Mucosa of gallbladder (tissue), 1 donor: ENCODE measurements at places on chromosomes 2 and 18. TPM values are rescaled to one million over a fixed set of nuclear protein-coding genes. Genes with fewer than 3 reads are reported as not detected.
A peak's percentile ranks its signal among the peaks of the same experiment; 100 is the strongest.

DNA sequence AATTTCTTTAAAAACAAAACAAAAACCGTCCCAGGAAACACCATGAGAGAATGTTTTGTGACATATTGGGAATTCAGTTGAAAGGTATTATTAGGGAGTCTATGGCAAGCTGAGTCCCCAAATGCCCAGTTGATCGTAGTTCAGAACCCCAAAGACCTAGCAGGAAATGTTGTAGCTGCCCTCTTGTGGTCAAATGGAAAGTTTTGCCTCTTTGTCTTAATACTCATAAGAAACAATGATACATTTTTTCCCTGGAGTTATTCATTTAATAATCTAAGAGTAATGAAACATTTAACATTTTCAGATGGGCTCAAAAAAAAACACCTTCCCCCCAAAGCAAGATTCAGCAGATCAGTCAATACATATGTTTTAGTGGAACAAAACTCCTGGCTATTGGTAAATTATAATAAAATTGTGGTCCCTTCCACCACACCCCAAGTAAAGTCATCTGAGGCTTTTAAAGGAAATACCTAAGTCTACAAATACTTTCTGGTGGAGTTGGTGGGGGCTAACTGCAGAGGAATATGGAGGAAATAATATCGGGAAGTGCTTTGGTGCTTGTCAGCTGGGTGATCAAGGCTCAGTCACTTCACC, 37.8 kb upstream of the EFEMP1 start:
- DNase-seq = peak; percentile 21

The PLCL1 gene
- total RNA-seq = 4.4 TPM

The EFHD1 gene
- total RNA-seq = 6.0 TPM

DNA sequence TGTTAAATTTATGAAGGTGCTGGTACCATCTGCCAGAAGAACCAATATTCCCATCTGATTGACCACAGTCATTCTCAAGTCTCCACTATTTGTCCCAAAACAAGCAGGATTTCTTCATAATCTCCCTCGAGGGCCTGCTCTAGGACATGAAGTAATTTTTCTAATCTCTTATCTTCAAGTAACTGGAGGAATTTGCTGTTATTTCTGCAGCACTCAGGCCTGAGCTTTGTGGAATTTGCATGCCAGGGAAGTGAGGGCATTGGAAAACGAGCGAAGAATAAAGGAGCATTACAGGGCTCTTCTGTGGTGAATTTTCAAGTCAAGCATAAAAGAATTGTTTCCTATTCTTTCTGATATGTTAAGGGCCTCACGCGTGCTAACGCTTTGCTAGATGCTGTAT, 161.2 kb upstream of the EPAS1 start:
- DNase-seq = peak; percentile 19

DNA sequence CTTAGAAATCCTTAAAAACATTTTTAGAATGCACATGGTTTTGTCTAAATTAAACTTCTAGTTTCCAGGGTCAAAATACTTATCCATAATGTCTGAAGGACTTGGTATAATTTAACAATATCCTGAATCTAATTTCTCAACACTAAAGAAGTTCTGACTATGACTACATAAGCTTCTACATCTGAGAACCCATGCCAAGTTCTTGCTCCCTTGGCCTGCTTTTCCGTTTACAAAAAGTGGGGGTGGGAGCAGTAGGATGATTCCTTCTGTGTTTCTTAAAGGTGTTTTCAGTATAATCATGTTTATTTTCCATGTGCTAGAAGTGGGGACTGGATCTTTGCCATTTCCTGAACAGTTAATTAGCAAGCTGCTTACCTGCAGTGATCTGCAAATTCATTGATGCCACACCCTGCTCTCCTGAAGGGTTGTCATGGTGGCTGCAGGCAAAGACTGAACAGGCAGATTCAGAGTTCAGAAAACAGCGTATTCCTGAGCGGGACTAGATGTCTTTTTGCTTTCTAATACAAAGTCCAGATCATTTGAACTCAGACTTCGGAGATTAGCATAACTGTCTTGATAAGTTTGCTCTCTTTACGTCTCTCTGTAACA, 36.2 kb downstream of the ADNP2 start:
- no peak for DNase-seq

The COMMD1 gene
- total RNA-seq = 35.0 TPM

DNA sequence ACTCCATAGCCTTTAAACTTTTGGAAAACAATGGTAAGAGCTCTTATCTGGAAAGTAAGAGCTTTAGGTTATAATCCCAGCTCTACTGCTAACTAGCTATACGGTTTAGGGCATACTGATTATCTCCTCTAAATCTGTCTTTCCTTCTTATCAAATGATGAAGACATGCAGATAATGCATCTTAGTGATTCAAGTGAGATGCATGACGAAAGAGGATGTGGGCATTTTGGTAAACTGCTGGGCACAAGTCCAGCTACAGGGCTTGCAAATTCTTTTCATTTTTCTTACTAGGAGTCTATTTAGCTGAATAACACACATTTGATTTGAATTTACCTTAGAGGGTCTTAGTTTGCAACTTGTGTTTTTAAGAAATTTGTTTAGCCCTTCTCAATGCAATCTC, 1604.8 kb upstream of the ZEB2 start:
- DNase-seq = no peak

DNA sequence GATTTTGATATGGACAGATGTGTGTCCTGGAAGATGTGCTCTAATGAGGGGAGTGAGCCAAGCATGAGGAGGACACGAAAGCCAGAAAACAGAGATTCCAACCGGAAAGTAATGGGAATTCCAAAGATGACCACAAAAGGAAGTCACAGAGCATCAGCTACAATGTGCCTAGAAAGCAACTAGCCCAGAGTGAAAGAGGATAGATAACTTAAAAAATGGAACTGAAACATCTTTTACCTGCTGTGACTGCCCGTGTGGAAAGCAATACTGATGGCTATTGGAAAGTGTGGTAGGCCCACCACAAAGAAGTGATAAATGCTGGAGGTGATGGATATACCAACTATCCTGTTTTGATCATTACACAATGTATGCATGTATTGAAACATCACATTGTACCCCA, 21.6 kb downstream of the DNMT3A start:
- no peak for DNase-seq

DNA sequence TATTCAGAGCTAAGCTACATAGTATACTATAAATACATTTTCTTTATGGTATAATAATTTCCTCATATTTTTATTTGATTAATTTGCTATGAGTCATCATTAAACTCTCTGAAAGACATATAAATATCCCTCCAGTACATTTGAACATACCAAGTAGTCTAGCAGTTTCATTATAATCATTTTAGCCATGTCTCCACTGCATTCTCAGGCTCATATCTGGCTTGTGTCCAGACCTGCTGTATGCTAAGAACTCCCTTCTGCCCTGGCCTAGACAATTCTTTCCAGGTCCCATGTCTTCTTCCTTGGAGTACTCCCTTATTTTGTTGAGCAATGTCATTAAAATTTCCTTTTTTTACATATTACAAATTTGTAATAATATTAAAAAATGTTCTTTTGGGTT, 16.6 kb upstream of the DYNC1I2 start:
- DNase-seq = no peak

The FAM228A gene
- 1.0 TPM for total RNA-seq

DNA sequence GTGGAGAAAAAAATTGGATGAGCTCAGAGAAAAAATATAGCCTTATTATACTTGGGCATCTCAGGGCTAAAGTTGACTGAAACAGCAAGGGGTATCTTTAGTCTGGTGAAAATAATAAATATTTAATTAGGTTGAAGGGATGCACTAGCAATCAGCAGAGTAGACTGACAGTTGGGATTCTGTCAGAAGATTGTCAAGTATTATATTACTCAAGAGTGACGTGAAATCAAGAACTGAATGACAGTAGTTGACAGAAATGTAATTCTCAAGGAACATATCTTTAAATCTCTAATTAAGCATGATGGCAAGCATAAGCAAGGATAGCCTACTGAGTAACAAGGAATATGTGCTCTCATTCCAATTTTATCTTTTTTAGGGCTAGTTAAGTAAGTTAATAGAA, 1301.1 kb downstream of the DSC3 start:
- DNase-seq = no peak

GRCh38 chr18:59629894-59630293, 67.3 kb downstream of the CCBE1 start:
- DNase-seq = no peak

DNA sequence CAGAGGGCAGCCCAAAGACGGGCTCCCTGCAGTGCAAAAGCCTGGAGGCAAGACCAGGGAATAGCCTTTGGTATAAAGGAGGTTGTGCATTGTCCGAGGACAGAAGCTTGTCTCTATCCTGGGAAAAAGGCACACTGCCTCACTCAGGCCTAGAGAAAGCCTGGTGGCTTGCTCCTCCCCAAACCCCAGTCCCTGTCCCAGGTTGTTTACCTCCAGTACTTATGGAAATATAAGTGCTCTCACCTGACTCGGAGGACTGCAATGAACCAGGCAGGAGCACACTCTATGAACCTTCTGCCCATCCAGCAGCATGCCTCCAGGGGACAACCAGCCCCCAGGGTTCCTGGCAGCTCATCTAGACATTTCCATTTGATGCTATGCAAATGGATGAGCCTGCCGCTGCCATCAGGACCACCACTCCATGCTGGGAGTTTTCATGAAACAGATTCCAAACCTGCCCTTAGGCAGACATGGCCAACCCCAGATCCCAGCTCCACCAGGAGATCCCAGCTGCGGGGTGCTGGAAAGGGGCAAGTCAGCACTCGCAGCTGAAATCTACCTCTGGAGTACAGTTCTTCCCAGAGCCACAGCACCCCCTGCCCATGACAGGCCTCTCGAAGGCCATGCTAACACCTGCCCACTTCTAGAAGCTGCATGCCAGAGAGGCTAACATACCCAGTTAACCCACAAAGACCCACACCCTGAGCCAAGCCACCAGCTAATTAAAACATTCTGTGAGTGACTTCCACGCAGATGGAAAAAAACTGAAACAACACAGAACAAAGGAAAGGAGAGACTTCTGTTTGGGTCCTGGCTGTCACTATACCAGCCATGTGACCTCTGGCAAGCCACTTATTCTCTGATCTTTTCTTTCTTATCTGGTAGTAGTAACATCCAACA, 101.7 kb downstream of the TTC32 start:
- DNase-seq = no peak

The SLC39A6 gene
- 35.0 TPM for total RNA-seq

- DNase-seq = no peak
Observed at GRCh38 chr2:231300722-231301076, 94.8 kb upstream of the B3GNT7 start.

DNA sequence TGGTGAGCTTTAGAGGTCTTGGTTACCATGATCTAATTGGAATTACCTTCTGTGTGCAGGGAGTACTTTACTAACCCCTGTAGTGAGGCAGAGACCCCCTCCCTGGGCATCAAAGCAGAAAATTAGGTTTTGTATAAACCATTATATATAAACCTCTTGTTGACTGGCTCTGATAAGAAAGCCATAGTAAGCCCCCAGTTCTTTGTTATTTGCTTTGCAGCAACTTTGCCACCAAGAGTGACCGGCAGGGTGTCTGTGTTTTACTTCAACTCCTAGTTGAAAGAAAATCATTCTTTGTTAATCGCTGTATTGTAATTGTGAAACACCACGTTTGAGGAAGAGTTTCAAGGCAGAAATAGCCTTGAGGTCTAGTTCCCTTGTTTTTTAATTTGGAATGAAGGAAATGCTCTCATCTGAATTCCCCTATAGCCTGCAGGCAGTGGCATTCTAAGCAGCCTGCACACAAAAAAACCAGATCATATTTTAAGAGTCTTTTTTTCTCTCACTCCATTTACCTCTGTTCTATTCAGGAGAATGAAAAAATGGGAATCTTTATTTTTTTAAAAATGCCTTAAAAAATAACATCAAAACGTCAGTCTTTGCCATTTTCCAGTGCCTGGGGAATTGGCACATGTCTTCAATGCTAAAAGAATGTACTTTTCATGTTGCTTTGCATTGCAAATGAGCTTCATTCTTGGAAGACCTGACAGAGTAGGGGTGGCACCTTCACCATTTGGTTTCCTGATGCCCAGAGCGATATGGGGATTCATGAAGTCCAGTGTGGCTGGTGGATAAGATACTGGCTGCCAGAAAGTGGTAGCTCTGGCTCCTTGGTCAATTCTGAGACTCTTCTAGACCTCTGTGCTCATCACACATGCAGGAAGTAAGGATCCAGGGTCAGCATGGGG, 338.1 kb downstream of the SLC4A3 start:
- DNase-seq = no peak

The TACR1 gene
- total RNA-seq = 0.83 TPM

GRCh38 chr2:132275396-132275795, 113.6 kb upstream of the ANKRD30BL start:
- DNase-seq = no peak

DNA sequence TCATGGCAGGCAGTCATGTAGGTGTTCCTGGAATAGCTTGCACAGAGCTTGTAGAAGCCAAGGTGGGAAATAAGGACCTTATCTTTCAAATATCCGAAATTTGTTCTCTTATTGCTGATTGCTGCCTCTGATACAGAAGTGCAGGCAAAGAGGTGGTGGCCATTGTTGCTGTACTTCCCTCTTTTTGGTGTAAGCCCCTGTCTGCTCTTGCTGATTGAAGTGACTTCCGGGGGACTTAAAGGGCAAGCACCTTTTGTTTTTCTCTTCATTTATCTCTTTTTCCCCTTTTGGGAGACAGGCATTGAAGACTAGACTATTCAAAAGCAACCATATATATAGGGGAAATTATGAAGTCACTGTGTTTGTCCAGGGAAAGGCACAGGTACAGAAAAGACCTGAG, 131.6 kb upstream of the OTX1 start:
- DNase-seq = no peak

The SLC39A10 gene
- total RNA-seq = 28.3 TPM

GRCh38 chr2:162475661-162476060, 131.7 kb downstream of the GCA start:
- no peak for DNase-seq

- DNase-seq = no peak
Observed at GRCh38 chr2:111030945-111031344, 89.8 kb upstream of the BCL2L11 start.

DNA sequence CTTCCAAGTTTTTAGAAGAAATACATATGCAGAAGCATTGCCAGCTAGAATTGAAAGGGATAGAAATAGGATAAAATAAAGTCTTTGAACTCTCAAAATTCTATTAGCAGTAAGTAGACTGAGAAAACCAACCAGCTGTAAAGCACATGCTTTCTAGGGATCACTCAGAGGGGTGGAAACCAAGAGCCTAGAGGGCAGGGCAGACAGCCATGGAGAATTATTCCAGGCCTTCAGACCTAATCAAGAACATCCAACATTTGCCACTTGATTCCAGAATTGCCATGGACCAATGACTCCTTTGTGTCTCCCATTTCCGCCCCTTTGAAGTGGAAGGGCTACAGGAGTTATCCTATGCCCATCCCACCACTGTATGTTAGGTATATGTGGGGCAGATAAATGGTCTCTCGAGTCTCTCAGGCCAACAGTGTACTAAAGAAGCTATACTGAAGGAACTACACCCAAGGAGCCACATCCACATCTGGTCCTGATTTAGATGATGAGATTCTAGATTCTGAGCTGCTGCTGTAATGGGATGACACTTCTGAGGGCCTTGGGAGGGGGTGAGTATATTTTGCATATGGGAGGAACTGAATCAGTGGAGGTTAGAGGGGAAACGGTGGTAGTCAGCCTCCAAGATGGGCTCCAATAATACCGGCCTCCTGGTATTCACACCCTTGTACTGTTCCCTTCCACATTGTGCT, 4.0 kb downstream of the FARSB start:
- no peak for DNase-seq

- DNase-seq = no peak
Observed at GRCh38 chr2:26292646-26293045, 47.9 kb downstream of the HADHB start.

The GREB1 gene
- total RNA-seq = 12.5 TPM

The DNAH7 gene
- 5.0 TPM for total RNA-seq

The UGT1A3 gene
- total RNA-seq = 0.86 TPM
